Bladder microvascular endothelial cell (primary cell): ENCODE measurements at places on chromosomes 7 and 10. TPM values are rescaled to one million over a fixed set of nuclear protein-coding genes. Genes with fewer than 3 reads are reported as not detected.

Gene OPN1SW
- total RNA-seq = 1.1 TPM in 1 of 2 replicates, not detected in the other

Gene STEAP1
- 7.4 and 9.6 TPM in 2 replicates for total RNA-seq

Gene HNRNPH3
- total RNA-seq = 24.4 and 51.4 TPM in 2 replicates

Gene STEAP2
- 0.32 and 1.4 TPM in 2 replicates for total RNA-seq

Gene BICC1
- total RNA-seq = 0.13 and 0.16 TPM in 2 replicates
